Activated CD4-positive, alpha-beta T cell treated with anti-CD3 and anti-CD28 coated beads, Interleukin-2, amount 50 U/mL, for 1 hour (primary cell): ENCODE measurements at places on chromosomes 1 and 21.

DNA sequence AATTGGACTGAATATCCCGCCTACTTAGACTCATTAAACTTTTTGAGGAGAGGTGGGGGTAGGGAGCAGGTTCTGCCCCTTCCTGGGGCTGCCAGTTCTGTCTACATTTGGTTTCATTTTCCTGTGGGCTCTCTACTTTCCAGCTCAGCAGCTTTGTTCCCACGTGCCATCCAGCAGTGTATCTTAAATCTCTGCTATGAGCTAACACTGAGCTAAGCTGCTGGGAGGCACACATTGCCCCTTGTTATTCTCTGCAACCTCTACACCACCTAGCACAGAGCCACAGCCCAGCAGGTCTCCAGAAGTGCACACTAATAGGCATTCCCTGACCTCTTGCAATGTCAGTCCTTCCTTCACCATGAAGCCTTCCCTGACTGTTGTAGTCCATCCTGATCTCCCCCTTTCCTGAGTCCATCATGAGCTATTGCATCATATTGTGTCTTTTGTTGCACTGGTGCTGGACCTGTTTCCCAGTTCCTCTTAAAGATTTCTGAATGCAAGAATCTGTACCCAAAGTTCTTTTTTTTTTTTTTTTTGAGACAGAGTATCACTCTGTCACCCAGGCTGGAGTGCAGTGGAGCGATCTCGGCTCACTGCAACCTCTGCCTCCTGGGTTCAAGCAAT is 28.7 kb upstream of the NRDC start:
- no peak for DNase-seq

DNA sequence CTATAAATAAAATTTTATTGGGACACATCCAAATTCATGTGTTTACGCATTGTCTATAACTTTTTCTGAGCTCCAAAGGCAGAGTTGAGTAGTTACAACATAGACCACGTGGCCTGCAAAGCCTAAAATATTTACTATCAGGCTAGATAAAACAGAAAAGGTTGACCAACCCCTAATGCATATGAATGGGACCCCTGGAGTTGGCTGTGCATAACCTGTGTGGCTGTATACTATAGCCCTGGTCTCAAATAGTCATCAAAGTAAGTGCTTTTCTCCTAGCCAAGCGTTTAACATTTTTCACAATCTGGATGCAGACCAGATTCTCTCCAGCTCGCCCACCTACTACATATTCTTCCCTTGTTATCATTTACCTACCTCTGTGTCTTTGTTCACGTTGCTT is 60.4 kb downstream of the CYYR1 start:
- no peak for DNase-seq

DNA sequence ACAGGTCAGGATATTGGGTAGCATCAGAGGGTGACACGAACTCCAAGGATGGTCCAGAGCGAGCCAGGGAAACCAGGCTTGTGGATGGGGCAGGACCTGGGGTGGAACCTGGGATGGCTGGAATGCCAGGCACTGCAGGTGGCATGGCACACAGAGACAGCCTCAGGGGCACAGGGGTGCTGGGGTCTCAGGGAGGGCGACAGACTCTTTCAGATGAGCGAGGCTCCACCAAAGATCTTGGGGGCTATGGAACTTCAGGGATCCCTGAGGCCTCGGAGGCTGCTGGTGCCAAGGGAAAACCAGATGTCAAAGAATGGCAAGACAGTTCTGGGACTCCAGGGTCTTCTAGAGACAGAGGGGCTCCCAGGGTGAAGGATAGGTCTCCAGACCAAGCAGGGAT is 21.4 kb downstream of the IGFN1 start:
- DNase-seq, result no peak

- DNase-seq, result no peak
These were observed at the start of gene HCRTR1 for GRCh38 chr1:31617218-31617915. HCRTR1 (plus strand) TSS chr1:31617689; CDS start chr1:31619193, 1,504 bp downstream.

GRCh38 chr21:41717573-41718330 is 49.1 kb downstream of the RIPK4 start:
- DNase-seq, result no peak

- peak; percentile 49 for DNase-seq
These were observed 55.7 kb upstream of the ETV3 start for GRCh38 chr1:157193702-157194391.

- no peak for DNase-seq
These were observed 235.3 kb upstream of the NRIP1 start for GRCh38 chr21:15300131-15300530.

GRCh38 chr21:28159396-28159795 is 833.3 kb downstream of the LTN1 start:
- no peak for DNase-seq

DNA sequence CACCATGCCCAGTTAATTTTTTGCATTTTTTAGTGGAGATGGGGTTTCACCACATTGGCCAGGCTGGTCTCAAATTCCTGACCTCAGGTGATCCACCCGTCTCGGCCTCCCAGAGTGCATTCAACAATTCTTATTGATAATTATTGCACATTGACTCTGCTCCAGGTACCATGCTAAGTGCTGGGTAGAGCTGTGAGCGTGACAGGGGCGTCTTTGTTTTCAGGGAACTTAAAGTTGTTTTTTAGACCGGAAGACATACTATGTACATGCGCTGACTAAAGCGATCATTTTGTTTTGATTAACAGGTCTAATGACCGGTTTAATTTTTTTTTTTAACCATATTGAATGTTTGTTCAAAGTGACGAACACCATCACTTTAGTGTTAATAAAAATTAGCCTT is 4.0 kb downstream of the CD247 start:
- no peak for DNase-seq

- no peak for DNase-seq
These were observed 57.9 kb downstream of the OLIG1 start for GRCh38 chr21:33127868-33128242.

DNA sequence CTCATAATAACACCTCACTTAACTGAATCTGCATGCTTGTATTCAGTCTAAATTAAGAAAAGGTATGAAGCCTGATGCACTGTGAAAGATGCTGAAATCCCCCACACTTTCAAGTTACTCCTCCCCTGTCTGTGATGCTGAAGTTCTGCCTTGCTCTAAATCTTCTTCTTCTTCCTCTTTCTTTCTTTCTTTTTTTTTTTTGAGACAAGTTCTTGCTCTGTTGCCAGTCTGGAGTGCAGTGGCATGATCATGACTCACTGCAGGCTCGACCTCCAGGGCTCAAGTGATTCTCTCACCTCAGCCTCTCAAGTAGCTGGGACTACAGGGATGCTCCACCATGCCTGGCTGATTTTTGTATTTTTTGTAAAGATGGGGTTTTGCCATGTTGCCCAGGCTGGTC is 231.0 kb upstream of the B3GALT2 start:
- DNase-seq, result peak; percentile 14

GRCh38 chr21:9753943-9754342 is 767.4 kb upstream of the TPTE start:
- no peak for DNase-seq

GRCh38 chr1:77193951-77194350 is 25.3 kb downstream of the PIGK start:
- no peak for DNase-seq

DNA sequence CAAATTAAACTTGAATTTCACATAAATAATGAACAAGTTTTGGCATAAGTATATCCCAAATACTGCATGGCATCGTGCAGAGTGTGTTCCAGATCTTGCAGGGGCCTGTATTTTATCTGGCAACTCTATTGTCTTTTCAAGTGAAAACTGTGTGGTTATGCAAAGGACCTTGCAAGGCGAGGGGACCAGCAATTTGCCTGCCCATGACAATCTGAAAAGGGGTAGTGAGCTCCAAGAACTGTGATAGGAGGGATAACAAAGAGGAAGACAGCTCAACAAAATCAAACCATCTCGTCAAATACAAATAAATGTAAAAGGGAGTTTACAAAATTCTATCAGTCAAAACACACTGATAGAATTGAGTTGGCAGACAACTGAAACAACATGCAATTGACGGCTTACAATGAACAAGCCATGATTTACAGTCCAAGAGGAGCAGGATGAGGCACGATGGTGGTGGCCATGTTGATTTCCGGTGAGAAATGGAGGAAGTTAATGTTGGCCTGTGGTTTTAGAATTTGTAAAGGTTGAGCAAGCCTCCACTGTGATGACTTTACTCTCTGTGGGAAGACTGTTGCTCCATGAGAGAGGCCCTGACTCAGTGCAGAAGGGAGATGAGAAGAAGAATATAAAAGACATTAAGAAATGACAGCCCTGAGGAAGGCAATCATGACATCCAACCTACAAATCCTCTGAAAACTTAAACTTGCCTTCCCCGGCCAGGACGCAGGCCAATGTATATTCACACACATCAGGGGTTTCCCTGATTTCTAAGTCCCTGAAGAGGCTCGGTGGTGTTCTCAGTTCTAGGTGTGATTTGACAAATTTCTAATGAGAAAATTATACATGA is 132.2 kb downstream of the ADSS2 start:
- DNase-seq, result peak; percentile 12

- no peak for DNase-seq
These were observed at the start of gene FCER1A for GRCh38 chr1:159302095-159302494. FCER1A (plus strand) TSS chr1:159302336; CDS start chr1:159302365, 29 bp downstream.

DNA sequence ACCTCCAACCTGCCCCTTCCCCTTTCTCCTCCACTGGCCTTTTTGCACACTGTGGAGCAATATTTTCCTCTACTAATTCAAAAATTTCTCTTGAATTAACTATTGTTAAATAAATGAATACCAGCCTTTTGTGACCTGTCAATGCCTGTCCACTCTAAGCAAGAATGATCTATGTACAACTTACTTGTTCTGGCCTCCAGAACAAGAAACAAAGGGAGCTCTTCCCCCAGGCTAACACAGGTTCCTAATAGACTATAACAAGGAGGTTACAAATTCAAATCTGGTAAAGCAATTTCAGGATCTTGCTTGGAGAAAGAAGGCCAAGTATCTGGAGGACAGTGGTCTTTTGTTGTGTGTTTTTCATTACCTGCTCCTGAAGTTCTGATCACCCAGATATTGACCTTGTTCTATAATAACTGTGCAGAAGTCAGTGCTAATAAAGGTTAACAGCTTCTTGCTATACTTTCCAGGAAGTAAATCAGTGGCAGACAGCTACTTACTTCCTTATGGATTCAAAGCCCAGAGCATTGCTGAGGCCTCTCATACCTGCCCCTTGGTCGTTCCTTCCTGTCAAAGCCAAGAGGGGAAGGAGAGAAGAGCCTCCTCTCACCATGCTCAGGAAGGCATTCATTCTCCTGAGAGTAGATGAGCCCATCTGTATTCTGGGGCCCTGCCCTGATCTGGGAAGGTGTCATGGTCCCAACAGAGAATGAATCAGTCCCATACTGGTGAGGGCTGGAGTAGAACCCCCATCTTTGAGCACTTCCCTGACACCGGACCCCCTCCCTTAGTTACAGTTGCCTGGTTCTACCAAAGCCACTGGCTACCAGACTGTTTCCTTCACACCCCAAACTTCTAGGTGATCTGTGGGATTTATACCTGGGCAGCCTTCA is 56.8 kb downstream of the DESI2 start:
- no peak for DNase-seq

DNA sequence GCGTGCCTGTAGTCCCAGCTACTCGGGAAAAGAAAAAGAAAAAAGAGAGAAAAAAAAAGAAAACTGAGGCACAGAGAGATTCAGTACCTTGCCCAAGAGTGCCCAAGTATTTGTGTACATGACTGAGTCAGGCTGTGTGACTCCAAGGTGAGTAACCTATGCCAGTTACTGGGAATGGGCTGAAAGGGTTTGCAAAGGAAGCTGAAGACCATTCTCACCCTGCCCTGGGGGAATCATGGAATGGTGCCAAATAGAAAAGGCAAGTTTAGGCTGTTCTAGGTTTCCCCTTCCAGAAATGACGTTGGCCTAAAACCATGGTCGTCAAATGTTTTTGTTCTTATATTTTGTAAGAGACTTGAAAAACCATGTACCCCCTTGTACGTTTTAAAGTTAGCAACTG is 37.9 kb upstream of the LRIG2 start:
- no peak for DNase-seq

DNA sequence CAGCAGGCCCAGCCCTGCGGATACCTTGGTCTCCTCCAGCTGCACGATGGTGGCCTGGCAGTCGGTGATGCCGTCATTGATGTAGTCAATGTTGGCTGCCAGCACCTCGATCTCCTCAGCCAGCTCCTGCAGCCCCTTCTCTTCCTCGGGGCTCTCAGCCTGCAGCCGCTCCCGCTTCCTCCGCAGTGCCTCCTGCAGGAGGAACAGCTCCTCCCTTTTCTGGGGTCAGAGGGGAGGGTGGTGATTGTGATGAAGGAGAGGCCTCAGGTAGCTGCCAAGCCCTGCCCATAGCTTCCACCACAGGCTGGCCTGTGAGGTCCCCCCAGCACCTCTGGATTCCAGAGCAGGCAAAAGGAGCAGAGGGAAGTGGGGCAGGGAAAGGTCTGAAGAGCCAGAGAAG is 33.4 kb downstream of the KIF21B start:
- no peak for DNase-seq

- no peak for DNase-seq
These were observed 52.3 kb upstream of the COX20 start for GRCh38 chr1:244783138-244783537.

- DNase-seq, result no peak
These were observed 25.7 kb downstream of the AKNAD1 start for GRCh38 chr1:108831225-108831624.

DNA sequence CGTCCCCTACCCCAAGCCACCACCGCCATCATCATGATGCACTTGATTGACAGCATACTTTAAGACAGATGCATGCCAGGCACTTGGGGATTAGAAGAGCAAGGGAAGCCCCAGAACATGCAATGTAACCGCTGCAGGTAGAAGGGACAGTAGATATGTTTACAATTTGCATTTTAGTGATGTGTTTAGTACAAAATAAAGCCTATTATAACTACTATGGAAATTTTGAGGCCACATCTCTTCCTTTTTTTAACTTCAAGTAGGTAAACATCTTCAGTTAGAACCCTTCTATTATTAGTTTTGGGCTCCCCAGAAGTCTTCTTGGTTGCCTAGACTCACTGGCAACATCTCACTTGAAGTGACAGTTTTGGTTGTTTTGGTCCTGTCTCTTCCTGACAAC is 25.3 kb downstream of the CR1L start:
- DNase-seq, result no peak

- DNase-seq, result no peak
These were observed 282.4 kb downstream of the HLX start for GRCh38 chr1:221161571-221162041.
